ENCODE measurements at places on chromosomes 16 and 17.

DNA sequence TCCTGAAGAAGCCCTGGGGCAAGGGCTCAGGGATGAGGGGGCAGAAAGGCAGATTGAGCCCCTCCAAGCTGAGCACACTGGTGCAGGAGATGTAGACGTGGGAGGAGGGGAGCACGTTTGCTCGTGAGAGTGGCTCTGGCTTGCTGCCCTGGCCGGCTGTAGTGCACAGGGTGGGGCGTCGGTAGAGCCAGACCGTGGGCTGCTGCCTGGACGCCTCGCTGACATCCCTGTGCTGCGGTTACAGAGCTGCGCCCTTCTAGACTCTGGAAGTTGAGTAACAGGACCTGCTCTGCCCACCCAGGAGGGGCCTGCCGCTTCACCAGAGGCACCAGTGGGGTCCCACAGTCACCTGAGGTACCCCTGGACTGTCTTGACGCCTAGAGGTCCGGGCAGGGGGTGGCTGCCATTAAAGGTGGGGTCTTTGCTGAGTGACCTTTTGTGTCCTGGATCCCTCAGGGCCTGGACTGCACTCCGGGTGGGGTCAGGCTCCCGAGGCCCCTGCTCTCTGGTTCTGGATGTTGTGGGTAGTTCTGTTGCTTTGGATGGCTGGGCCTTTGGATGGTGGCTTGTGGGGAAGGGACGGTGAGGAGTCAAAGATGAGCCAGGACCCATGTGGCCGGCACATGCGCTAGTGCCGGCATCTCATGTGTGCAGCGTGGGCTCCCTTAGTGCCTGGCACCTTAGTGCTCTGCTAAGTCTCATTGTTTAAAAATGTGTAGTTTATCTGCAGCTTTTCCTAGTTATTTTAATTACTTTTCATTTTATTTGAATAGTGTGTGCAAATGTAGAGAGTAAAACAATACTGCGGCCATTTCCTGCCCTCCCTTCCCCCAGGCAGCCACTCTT lies 41.7 kb downstream of the PGS1 start:
- no peak for DNase-seq

- DNase-seq = no peak
These were observed 28.7 kb upstream of the ABCA6 start for GRCh38 chr17:69170377-69170776.

DNA sequence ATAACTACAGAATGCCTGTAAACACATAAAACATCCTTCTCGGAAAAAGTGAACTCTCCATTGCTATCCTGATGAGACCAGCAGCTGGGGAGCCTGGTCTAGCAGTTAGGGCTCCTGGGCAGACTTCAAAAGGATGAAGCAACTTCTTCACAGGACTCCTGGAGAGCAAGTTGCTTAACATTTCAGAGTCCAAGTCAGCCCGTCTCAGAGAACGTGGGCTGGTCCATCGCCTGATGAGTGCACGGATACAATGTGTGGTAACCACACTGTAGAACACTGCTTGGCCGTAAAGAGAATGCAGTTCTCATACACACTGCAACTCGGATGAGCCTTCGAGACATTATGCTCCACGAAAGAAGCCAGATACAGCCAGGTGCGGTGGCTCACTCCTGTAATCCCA lies 52.7 kb downstream of the TMEM235 start:
- no peak for DNase-seq

DNA sequence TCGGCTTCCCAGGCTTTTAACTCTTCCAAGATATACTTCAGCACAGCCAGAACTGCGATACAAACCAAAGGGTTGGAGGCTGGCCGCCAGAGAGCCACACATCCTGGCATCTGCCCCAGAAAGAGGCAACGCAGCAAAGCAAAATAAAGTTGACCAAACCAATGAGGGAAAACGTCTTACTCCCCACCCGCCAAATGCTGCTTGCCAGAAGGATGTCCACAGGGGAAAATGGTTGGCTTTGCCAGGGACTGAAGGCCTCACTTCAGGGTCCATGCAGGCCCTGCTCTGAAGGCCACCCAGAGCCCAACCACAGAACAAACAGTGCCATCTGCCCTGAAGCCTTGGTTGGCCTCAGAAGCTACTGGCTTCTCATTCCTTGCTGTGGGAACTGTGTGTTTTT lies 15.0 kb downstream of the CACNG1 start:
- no peak for DNase-seq

- DNase-seq = no peak
These were observed 363.1 kb downstream of the WWOX start for GRCh38 chr16:78462288-78463208.

DNA sequence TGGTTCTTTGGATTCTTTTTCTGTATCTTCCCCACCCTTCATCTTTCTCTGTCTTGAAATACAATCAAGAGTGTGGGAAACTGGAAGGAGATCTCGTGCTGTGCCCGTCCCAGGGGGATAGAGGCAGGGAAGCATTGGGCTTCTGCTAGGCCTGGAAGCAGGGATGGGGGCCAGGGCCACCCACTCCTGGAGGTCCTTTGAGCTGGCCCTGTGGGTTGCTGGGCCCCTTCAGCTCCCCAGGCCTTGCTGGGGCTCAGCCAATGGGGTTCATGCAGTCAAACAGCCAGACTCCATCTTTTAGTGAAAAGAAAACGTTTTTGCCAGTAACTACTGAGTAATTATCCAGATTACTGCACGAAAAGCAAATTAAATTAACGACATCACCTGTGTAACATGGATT lies 67.8 kb downstream of the CCDC182 start:
- no peak for DNase-seq

DNA sequence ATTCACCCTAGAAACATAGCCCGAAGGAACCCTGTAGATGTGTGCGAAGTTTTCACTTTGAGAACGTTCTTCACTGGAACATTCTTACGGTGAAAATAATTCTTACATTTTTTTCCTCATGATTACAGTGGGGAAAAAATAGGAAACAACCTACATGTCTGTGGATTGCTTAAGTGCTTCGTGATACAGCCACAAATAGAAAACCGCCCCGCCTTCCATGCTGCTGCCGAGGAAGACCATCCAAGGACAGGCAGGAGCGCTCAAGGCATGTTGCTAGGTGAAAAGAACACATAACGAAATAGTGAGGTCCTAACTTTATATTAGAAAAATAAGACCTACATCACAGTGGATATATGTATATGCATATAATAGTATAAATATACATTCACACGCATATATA lies 78.8 kb downstream of the BMERB1 start:
- no peak for DNase-seq

DNA sequence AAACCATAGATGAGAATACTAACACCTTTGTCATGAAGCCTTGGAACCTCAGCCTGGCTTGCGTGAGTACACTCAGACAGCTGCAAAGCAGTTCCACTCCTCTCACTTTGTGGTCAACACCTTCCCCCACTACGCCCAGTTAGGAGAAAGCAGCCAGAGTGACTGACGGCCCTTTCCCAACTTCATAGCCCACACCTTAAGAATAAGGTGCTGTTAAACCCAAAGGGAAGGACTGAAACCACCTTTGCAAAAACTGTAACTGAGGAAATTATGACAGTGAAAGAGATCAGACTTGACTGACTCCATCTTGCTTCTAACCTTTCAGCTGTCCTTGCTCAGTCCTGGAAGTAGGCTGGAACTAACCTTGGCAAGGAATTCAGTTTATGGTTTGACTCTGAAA lies 13.7 kb downstream of the N4BP1 start:
- no peak for DNase-seq

- DNase-seq = no peak
These were observed 10.7 kb upstream of the CBX4 start for GRCh38 chr17:79849953-79850352.

- DNase-seq = no peak
These were observed 61.1 kb upstream of the CIBAR2 start for GRCh38 chr16:85173146-85173980.

DNA sequence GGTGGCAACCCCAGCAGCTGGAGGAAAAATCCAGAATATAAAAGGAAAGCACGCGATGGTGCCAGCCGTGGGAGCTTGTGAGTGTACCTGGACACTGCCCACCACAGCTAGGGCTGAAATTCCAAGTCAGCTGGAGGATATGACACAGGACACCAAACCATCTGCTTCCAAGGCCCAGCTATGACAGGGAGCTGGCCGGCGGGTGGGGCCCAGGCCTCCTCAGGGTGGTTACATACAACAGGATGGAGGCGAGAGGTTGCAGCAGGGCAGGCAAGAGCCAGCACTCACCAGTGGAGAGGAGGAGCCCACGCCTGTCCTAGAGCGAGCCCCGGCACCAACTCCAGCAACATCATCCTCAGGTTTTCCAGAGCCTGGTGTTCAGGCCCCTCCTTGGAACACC lies 163.2 kb upstream of the RPL38 start:
- DNase-seq = no peak

DNA sequence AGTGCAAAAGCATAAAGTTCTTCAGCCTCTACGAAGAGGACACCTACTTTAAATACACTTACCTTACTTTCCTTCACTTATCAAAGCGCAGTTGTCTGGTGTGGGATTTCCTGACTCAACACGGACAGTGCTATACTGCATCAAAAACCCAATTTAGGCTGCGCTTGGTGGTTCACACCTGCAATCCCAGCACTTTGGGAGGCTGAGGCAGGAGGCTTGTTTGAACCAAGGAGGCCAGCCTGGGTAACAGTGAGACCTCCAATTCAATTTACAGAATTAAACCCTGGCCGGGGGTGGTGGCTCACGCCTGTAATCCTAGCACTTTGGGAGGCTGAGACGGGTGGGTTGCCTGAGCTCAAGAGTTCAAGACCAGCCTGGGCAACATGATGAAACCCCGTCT lies 4.1 kb downstream of the JMJD6 start:
- DNase-seq = no peak

DNA sequence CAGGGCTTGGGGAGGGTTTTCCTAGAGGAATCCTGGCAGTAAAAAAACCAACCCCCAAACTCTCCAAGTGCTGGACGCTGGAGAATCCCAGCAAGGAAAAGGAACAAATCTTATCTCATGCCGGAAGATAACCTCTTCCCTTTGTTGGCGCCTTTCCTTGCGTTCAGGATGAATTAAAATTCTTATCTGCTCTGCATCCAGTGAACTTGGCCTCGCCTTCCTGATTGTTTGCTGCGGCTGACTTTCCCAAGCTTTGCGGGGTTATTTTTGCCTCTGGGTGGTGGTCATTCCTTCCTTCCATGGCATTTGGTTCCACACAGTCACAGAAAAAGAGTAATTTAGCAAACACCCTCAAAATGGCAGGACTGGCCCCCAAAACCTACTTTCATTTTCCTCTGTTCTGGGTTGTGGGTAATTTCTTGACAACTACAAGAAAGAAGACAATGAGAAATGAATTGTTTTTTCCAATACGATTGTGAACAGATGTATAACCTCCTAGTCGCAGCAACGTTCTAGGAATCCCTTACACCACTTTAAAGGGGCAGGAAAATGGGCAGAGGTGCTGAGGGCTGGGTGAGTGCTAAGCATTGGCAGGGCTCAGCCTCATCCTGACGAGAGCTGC lies 77.8 kb downstream of the MRC2 start:
- no peak for DNase-seq

DNA sequence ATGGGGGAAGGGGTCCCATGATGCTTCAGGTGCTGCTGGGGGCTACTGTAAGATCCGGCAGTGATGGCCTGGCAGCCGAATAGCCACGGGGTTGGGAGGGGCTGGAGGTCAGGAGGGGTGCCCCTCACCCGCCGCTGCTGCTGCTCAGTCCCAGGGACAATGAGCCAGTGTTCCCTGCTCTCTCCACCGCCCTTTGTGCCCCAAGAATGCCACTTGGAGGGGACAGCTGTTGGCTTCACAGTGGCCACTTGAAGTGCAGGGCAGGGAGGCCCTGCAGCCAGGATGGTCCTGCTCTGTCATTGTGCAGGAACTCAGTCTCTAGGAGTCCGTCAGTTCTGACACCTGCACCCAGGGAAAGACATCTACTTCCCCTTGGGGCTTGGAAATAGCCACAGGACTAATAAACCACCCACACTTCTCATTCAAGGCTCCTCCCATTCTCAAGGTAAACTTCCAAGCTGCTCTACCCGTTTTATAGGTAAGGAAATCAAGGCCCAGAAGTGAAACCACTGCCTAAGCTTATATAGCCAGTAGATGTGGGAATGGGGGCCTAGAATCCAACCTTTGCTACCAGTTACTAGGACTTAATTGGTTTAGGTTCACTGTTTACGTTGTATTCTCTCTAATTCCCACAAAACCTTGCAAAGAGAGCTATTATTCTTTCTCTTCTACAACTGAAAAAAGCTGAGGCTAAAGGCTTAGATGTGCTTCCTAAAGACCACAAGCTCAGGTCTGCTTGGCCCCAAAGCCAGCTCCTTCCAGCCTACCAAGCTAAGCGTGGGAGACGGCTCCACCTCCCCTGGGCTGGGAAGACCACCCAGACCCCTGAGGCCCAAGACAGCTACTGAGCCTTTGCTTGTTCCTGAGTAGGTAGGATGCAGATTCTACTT lies 6.2 kb upstream of the CPSF4L start:
- no peak for DNase-seq

- DNase-seq = peak; percentile 27
These were observed 37.2 kb upstream of the RGS9 start for GRCh38 chr17:65099941-65100315.

GRCh38 chr17:45770632-45771270 lies 13.4 kb upstream of the CRHR1 start:
- DNase-seq = no peak

- DNase-seq = no peak
These were observed 2.9 kb downstream of the WFIKKN2 start for GRCh38 chr17:50837980-50838954.

GRCh38 chr16:75273054-75273925 lies 21.9 kb upstream of the BCAR1 start:
- no peak for DNase-seq

DNA sequence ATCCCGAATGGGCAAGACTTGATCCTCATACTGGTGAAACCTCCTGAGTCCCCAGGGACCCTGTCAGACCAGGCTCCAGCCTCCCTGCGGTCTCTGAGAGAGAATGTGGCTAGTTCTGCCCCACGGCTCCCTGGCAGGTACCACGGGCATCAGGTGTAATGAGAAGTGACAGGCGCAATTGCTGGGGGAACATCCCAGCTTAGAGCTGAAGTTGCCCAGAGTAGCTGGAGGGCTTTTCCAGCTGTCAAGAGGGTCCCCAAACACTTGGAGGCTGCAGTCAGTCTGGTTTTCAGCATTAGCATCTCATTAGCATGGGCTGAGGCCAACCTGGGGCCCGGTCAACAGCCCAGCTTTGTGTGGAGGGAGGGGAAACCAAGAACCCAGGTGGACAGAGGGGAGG lies 100.0 kb upstream of the TMEM132E start:
- DNase-seq = no peak

- DNase-seq = no peak
These were observed 10.3 kb downstream of the HSPB9 start for GRCh38 chr17:42132941-42133340.

GRCh38 chr16:12752159-12752558 lies 51.5 kb downstream of the CPPED1 start:
- DNase-seq = no peak

- DNase-seq = no peak
These were observed 109.2 kb downstream of the C16orf95 start for GRCh38 chr16:87207965-87208364.

Data from thoracic aorta (tissue), 2 donors.